Mucosa of descending colon (tissue), 3 donors: ENCODE measurements at places on chromosomes 6 and 20. TPM values are rescaled to one million over a fixed set of nuclear protein-coding genes. Genes with fewer than 3 reads are reported as not detected.

GRCh38 chr20:536426-537010 is 7.1 kb downstream of the CSNK2A1 start:
- DNase-seq: no peak

DNA sequence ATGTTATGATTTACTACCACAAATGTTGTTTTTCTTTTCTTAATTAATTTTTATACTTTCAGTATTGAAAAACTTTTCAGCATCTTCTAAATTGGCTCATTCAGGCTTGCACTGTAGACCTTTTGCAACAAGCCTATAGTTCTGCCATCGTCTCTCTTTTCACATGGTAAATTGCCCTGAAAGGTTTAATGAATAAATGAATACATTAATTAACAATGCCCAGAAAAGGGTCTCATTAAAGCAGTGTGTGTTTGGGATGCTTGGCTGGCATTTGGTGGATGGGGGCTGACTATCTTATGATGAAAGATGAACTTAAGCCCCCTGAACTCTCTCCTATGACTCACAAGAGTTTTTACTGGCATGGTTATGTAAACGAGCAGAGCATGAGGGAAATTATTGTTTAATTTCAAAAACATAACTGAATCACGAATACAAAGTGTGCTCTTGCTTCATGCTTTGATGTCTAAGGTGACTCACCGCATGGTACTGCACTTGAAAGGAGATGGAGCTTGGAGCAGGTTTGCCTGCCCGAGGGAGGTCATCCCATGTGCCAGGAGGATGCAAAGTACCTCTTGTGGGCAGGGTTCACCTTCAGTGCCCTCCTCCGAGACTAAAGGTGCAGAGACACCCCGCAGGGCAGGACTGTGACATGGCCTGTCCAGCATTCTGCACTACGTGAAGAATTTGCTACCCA is 13.8 kb upstream of the PCK1 start:
- no peak for DNase-seq

GRCh38 chr6:89475101-89475500 is 42.1 kb downstream of the ANKRD6 start:
- DNase-seq: no peak

DNA sequence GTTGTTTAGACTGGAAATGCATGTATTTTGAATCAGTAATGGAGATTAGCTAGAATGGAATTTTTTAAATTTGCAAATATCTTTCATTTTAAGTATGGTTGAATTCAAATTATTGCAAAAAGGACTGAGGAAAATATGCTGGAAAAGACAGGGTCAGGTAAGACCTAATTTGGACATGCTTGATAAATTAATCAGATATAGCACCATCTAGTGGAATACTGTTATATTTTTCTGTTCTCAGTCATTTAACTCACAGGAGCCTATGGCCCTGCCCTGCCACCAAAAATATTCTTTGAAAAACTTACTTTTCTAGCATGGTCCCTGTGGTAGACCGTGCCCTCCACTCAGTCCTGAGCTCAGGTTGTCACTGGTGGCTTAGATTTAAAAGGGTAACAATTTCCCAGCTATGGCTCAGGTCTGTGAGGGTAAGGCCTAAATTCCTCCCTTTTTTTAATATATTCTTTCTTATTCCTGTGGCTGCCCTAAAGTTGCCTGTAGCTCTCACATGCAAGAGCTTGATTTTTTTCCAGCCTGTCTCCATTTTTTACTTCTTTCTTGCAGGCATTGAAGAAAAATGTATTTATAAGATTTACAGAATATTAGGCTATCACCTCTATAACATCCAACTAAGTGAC is 25.3 kb upstream of the KIAA1586 start:
- DNase-seq: no peak

Gene SOX4
- total RNA-seq: 54.5 TPM

Gene SDC4
- total RNA-seq: 114 TPM

Gene VIP
- 6.7 TPM for total RNA-seq

- DNase-seq: no peak
Observed at GRCh38 chr6:140062043-140063020, 687.9 kb upstream of the CITED2 start.

Gene TFAP2B
- not detected for total RNA-seq

Gene SIRT5
- 21.1 TPM for total RNA-seq

Gene PRKN
- total RNA-seq: 10.2 TPM

Gene OTOR
- total RNA-seq: not detected

Gene TMEM244
- not detected for total RNA-seq

- DNase-seq: no peak
Observed at GRCh38 chr6:41120058-41120457, 34.1 kb downstream of the TREML1 start.

DNA sequence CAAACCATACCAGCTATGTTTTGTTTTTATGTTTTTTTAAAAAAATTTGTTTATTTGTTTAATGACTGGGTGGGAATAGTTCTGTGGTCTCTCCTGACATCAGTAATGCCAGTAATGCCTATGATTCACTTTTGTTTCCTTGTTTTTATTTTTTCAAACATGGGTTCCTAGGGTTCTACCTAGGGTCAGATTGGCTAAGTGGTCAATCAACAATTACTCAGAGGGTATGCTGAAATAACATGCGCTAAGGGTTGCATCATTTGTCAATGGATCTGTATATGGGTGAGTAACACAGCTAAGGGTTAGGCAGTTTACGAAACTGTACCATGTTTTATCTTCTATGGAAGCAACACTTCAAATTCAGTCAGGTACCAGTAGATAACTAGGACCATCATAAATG is 583.8 kb upstream of the GJE1 start:
- DNase-seq: no peak

Gene KIF13A
- 46.9 TPM for total RNA-seq

DNA sequence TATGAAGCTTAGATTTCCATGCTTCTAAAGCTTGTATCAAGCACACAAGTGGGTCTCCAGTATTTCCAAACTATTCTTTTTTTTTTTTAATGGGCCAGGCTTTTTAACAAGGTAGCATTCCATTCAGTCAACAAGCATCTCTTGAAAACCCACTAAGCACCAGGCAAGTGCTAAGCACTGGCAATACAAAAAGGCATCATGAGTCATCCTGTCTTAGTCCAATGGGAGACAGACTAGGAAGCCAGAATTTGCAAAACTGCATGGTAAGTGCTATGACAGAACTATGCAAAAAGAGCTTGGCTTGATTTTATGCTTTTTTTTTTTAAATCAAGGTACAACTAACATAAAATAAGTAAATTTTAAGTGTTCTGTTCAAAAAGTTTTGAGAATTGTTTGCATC is 109.3 kb upstream of the DST start:
- no peak for DNase-seq

Gene MPIG6B
- total RNA-seq: 0.48 TPM

DNA sequence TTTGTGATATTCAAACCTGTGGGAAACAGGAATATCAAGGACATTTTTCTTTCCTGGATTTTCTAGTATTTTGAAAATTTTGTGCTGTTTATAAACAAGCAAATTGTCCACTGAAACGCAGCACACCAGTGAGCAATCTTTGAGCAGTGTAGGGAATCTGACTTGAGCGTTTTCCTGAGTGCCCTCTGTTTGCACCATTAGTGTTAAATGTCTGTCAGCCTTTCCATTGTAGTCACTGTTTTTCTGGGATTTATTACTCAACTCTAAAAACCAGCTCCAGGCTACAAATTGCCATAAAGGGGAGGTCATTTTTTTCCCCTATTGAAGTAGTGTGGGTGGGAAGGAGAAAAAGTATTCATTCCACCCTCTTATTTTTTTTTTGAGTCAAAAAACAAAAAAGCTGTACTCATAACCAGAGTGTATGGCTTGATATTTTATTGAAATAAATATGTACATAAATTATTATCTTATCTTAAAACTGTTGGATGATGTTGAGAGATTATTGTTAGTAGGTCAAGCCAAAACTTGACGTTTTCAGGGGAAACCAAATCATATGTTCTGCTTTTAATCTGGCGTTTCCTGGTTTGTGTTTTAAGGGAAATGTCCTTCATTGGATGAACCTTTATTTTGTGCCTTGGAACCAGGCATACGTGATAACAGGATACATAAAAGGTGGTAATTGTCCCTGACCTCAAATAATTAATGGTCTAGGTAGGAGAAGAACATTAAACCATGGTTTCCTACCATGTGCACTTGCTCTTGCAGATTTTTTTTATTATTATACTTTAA is 51.8 kb downstream of the TSHZ2 start:
- no peak for DNase-seq

Gene LYRM2
- 36.0 TPM for total RNA-seq

DNA sequence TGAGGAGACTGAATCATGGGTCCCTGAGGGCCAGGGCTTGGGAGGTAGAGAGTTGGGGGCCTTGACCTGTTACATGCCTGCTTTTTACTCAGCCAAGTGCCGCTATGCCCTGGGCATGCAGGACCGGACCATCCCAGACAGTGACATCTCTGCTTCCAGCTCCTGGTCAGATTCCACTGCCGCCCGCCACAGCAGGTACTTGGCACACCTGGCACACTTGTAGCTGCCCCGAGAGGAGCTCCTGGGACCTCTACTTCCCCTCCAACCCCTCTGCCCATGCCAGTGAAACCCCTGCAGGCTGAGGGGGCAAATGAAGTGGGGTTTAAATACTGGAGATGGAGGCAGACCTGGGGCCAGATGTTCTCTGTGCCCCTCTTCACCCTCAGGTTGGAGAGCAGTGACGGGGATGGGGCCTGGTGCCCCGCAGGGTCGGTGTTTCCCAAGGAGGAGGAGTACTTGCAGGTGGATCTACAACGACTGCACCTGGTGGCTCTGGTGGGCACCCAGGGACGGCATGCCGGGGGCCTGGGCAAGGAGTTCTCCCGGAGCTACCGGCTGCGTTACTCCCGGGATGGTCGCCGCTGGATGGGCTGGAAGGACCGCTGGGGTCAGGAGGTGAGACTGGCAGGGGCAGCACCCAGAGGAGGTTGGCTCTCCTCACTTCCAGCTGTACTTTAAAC is 4.6 kb downstream of the DDR1 start:
- no peak for DNase-seq

Gene TULP1
- not detected for total RNA-seq

Gene MYBL2
- 1.9 TPM for total RNA-seq

Gene IRF4
- 4.5 TPM for total RNA-seq

Gene FAM50B
- total RNA-seq: 3.2 TPM

DNA sequence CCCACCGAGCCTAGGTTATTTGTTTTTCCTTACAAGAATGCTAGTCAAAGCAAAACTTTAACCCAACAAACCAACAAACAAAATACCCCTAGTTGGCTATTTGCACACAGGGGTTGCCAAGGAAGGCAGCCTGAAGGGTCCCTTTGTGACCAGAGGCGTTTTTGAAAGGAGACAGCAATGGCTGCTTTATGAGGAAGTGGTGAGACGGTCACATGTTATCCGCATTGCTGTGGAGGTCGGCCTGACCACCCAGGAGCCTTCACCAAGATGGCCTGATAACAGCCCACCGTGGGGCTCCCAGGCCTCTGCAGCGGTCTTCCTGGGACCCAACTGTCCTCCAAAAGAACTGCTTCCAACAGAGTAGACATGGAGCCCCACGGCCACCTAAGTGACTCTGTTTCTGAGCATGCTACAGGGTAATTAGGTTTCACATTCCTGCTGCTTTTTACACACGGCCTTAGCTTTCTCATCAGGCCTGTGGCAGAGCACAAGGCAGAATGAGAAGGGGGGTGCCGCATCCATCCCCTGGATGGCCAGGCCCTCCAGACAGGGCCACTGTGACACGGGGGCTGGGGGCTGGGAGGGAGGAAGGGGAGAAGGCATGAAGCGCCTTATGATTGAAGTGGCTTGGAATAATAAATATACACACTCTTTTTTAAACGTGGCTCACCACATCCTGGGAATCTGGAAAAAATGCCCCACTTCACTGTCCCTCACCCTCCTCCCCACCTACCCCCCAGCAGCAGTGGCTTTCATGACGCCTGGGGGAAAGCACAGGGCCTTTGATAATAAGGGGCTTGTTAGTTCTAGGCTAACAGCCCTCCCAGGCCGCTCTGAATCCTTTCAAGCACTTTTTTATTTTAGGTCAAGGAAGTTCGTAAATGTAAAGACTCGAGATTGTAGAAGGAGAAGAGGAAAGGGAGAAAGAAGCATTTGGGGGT is 86.0 kb downstream of the CLIC5 start:
- DNase-seq: no peak

DNA sequence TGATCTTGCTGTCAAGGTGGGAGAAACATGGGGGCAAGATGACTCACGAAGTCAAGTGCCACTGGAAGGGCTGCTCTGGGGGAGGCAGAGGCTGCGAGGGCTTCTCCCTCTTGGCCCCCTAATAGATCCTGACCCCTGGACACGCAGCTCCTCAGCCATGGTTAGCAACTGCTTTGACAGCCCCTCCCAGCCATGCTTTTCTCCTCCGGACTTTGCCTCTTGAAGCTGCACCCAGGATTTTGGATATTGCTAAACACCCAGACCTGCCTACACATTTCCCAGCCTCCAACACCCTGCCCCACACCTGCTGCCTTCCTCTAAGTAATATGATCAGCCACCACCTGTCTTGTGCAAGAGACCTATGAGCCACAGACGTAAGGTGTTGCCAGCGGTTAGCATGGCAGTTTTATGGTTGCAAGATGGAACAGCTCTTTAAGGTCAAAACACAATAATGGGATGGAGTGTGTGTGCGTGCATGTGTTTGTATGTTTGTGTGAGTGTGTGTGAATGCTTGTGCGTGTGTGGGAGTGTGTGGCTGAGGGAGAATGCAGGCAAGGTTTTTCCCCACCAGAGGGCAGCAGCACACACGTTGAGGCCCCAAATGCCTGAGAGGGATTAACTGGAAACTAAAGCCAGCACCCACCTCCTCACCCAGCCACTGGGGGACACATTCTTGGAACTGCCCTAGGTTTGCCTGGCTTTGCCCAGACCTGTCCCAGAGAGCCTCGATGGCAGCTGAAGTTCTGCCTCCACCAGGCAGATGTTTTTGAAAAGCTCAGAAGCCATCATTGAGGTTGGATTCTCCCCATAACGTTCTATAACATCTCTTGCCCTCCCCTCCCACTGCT is 2.5 kb downstream of the IP6K3 start:
- peak; percentile 91 for DNase-seq

Gene SLC22A7
- total RNA-seq: not detected

Gene TNFRSF6B
- total RNA-seq: not detected

DNA sequence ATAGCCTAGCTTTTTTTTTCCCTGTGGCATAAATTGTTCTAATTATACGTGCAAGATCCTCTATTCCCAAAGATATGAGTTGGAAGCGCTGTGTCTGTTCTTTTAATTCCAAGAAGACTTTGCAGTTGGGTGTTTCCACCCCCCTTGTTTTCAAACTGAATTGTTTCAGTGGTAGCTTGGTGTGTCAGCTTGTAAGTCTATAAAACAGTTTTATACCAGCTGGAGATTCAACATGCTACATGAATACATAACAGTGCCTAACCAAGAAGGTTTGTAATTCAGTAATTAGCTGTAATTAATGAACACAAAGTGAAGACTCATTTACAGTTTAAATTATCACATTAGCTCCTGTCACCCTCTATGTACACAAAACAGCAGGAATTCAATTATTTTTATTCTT is 154.0 kb downstream of the ZNF217 start:
- no peak for DNase-seq

DNA sequence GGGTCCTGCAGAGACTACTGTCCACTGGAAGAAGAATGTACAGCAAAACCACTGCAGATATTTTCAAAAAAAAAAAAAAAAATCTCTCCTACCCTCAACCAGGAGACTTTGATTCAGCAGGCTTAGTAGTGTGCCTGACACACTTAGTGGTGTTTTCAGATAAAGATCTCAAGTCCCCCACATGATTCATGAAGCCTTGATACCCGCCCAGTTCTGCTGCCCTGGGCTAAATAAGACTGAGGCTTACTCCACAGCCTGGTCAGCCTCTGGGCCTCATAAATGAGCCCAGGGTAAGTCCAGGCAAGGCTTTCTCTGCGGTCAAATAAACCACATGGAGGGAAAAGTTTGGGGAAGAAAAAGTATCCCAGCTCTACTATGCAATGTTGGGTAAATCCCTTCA is 222.1 kb upstream of the ARID1B start:
- DNase-seq: no peak

GRCh38 chr6:27096834-27097511 is 150.5 kb upstream of the PRSS16 start:
- peak; percentile 67 for DNase-seq
